ENCODE measurements at places on chromosomes 5 and 9.

- no peak for DNase-seq
Observed at GRCh38 chr5:100913298-100913697, 10.2 kb upstream of the ST8SIA4 start.

GRCh38 chr5:154576429-154576806 lies 98.4 kb upstream of the HAND1 start:
- DNase-seq, result no peak

DNA sequence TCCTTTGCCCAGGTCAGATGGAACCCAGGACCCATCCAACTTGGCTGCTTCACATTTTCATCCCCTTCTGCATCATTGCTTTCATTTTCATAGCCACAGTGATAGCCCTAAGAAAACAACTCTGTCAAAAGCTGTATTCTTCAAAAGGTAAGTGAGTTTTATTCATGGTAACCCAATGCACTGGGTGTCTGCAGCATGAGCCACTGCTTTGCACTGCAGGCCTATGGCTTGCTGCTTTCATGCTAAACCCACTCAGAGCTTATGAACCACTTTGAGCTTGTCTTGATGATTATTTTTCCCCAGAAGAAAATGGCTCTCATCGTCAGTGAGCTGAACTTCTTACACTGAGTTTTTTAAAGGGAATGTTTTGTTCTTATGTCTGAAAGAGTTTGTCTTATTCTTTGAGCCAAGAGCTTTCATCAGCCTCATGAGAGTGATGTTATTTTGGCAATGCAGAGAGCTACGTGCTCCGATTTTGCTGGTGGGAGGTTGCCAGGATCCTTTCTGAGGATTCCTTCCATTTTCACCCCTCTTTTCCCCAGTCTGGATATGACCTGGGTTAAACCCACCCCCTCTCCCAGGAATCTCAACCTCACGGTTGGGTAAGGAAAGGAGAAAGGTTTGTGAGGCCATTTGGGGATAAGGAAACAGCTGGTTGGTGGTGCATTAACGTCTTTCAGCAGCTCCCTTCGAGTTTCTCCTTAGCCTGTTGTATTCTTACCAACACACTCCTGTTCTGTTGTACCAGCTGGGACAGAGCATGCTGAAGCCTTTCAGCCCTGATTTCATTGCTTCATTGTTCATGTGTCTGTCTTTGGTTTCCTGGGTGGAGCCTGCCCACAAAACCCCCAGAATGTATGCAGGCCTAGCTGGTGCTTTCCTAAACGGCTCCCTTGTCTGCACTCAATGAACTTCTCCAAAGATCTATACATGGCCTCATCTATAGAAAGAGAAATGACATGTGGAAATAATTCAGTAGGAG lies 47.6 kb downstream of the PDCD1LG2 start:
- peak; percentile 42 for DNase-seq

DNA sequence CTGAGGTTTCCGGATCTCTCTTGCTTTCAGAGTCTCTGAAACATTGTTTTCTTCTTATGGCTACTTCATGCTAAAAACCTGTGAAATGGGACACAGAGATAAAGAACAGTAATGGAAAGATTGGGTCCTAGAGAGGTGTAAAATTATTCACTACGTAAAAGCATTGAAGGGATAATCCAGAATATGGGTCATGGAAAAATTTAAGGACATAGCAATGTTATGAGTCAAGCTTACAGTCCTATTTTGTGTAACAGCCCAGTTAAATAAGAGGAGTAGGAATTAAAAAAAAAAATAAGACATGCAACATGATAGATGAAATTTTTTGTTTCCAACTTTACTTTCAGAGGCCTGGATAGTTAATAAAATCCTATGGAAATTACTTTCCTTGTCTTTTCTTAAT lies 61.9 kb upstream of the ELL2 start:
- no peak for DNase-seq

- peak; percentile 51 for DNase-seq
Observed at GRCh38 chr9:15416880-15417279, 5.8 kb upstream of the SNAPC3 start.

GRCh38 chr9:83675466-83675865 lies 32.3 kb downstream of the UBQLN1 start:
- DNase-seq, result no peak

DNA sequence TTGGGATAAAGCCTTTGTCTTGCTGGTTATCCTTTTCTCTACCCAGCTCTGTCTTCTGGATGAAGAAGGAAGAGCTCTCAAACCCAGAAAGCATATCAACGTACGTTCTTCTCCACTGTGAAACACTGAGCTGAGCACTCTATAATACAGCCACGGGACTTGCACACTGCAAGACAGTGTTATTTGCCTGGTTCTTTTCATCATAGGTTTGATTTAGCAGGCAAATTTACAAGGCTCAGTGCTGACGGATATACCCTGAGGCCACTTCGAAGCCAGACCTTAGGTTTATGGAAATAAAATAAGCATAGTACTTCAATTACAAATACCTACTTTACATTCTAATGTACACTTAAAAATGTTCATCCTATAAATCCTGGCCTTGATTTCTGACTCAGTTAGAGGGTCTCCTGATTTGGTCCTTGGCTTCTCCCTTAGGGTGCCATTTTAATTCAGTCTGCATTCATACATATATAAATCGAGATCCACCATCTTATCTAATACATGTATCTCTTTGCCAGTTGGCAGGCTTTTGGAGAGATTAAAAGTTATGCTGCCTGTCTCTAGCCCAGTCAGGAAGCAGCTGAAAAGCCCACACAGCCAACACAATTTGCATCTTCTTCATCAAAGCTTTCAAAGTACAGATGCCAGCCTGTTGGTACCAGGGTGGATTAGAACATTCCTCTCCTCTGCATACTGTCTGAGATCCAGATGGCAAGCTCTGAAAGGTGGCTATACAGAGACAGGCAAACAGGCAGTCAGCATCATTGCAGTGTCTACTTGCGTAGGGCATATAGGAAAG lies 194.4 kb downstream of the DEPDC1B start:
- no peak for DNase-seq

- DNase-seq, result peak; percentile 68
Observed at GRCh38 chr5:36875051-36875789, 1.3 kb upstream of the NIPBL start.

GRCh38 chr9:86945728-86946200 lies 1.5 kb downstream of the GAS1 start:
- DNase-seq, result peak; percentile 49

DNA sequence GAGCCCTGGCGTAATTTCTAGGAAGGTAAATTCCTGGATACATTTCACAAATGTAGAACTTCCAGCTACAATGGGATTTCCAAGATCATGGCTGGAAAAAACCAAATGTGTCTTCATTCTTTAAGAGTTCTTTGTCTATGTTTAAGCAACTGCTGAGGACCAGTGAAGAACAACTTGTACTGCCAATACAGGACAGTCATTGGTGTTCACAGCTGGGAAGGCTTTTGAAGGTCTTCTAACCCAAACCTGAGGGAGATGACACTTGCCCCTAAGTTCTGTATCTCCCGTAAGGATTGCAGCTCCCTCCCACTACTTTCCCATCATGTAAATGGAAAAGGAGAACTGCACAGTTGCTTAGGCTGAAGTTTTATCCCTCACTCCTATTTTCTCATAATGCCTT lies 28.4 kb downstream of the TMEM167A start:
- no peak for DNase-seq

DNA sequence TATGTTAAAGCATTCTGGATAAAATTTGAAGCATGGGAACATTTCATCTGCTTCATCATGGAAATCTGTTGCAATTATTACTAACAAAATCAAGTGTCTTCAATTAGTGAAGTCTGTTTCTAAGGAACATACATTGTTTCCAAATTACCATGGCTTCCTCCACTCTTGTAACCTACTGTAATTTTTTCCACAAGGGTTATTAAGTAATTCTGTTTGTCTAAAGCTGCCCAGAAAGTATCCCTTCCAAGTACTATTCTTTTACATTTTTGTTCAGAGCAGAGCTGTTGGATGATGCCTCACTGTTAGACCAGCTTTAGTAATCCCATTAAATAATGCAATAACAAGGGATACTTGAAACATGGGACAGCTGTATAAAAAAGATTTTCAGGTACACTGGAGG lies 483.5 kb upstream of the CD180 start:
- no peak for DNase-seq

DNA sequence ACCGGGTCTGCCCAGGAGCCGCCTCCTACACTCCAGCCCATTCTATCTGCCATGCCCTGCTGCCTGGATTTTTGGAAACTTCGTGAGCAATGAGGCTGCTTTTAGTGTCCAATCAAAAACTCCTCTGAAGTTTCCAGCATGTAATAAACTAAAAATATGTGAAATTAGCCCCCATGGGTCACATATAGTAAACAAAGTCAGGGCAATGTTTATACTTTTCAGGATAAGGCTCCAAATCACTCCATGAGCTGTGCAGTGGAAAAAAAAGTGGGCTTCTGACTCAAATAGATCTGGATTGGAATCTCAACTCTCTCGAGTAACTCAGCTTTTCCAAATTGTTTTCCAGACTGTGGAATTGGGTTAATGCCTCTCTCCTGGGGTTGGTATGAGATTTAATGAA lies 68.2 kb downstream of the PIK3R1 start:
- DNase-seq, result no peak

DNA sequence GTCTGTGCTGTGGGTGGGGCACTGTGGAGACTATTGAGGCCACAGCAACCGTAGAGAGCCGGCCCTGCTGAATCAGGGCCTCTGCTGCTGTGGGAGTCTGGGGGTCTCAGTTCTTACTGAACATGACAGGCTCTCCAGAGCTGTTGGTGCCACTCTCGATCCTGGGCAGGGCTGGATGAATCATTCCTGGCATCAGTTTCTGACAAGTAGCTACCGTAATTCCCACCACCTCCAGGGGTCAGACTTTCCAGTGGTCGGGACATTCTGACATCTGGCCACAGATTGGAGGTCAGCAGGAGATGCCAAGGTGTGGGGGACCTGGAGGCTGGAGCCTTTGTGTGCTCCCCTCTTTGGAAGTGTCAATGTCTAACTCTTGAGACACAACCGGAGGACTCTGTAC lies 188.4 kb downstream of the IRX2 start:
- DNase-seq, result no peak

- no peak for DNase-seq
Observed at GRCh38 chr5:53170746-53171349, 61.3 kb upstream of the MOCS2 start.

GRCh38 chr9:76297721-76298239 lies 96.4 kb downstream of the RFK start:
- no peak for DNase-seq

DNA sequence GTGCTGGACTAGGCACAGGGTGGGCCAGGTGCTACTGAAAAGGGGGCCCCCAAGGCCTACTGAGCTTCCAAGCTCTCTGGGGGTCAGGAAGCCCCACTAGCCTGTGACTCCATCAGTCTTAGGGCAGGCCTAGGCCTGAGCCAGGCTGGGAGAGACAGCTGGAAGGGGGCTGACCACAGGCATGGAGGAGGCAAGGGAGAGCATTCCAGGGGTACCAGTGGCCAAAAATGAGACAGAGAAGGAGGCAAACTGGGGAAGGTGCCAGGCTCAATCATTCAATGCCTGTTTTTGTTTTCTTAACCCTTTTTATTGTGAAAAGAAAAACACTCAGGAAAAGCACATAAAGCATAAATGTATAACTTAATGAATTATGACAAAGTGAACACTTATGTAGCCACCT lies 26.2 kb upstream of the TCF7 start:
- DNase-seq, result no peak

DNA sequence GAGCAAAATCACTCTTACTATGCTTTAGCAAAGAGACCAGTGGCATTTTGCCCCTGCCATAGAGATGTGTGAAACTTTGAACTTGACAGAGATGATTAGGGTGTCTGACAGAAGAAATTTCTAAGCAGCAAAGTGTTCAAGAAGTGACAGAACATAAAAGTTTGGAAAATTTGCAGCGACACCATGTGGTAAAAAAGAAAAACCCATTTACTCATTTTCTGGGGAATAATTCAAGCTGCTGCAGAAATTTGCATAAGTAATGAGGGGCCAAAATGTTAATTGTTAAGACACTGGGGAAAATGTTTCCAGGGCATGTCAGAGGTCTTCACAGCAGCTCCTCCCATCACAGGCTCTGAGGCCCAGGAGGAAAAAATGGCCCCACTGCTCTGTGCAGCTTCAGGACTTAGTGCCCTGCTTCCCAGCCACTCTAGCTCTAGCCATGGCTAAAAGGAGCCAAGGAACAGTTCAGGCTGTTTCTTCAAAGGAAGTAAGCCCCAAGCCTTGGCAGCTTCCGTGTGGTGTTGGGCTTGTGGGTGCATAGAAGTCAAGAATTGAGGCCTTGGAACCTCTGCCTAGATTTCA lies 6.1 kb upstream of the AP3B1 start:
- no peak for DNase-seq

DNA sequence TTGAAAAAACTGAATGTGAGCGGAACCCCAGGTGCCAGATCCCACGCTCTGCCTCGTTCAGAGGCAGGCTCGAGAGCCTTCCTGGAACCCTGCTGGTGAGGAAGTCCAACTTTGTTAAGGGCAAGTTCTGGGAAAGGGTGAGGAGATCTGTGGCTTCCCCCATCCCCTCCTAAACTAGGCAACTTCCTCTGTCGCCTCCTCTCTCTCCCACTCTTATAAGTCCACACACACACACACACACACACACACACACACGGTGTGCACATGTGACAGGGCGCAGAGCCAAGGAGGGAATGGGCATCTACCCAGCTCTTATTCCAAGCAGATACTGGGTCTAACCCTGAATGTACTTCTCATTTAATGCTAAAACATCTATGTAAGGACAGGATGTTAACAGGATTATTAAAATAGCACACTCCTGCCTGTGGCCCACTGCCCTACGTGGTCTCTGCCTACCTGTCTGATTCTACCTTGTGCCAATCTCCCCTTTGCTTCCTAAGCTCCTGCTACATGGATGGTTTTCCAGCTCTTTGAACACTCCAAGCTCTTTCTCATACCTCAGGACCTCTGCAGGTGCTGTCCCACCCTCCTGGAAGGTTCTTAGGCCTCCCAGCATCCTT lies 72.4 kb upstream of the FBXW11 start:
- no peak for DNase-seq

GRCh38 chr5:40616781-40617180 lies 62.9 kb upstream of the PTGER4 start:
- no peak for DNase-seq

- no peak for DNase-seq
Observed at GRCh38 chr5:29051509-29051908, 2013.1 kb upstream of the CDH9 start.

DNA sequence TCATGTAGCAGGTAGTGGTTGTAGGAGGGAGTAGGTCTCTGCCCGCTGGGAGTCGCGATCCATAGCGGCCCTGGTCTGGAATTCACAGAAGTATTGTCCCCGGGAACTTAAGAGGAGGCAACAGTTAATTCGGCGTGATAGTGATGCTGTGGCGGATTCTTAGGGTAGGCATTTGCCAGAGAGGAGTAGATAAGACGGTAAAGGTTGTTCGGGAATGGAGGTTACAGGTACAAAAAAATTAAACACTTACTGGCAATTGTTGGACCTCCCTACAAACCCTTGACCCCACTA lies 679 bp downstream of the SMC5 start:
- no peak for DNase-seq
